ENCODE measurements at places on chromosomes 7 and 10. TPM values are rescaled to one million over a fixed set of nuclear protein-coding genes. Genes with fewer than 3 reads are reported as not detected.

The SYT15B gene
- 0.73 TPM for total RNA-seq

The PNLIPRP3 gene
- not detected for total RNA-seq

The MMP21 gene
- total RNA-seq = 0.23 TPM

The SPDYE18 gene
- 0.89 TPM for total RNA-seq

The PPP1R17 gene
- not detected for total RNA-seq

The MAT1A gene
- 0.09 TPM for total RNA-seq

The ASB10 gene
- total RNA-seq = not detected

The WDR86 gene
- total RNA-seq = 274 TPM

The PIK3CG gene
- total RNA-seq = 0.09 TPM

The KIAA1549 gene
- total RNA-seq = 34.8 TPM

The NODAL gene
- total RNA-seq = not detected

The OR2A42 gene
- total RNA-seq = 0.50 TPM

The TCERG1L gene
- 0.38 TPM for total RNA-seq

The JAKMIP3 gene
- 1.3 TPM for total RNA-seq

The KAZALD1 gene
- total RNA-seq = 15.9 TPM

The UCMA gene
- total RNA-seq = not detected

The TMEM270 gene
- not detected for total RNA-seq

The SDK1 gene
- total RNA-seq = 12.8 TPM

The H2BK1 gene
- total RNA-seq = not detected

The CACNB2 gene
- 13.0 TPM for total RNA-seq

The CUZD1 gene
- total RNA-seq = not detected

The ATOH7 gene
- 0.70 TPM for total RNA-seq

The NUDT1 gene
- total RNA-seq = 19.2 TPM

The PRTFDC1 gene
- 26.3 TPM for total RNA-seq

The CTAGE8 gene
- 6.4 TPM for total RNA-seq

The OPN1SW gene
- total RNA-seq = not detected

The ZNF212 gene
- total RNA-seq = 20.5 TPM

The IFIT1B gene
- not detected for total RNA-seq

The ANKRD7 gene
- not detected for total RNA-seq

The LLCFC1 gene
- total RNA-seq = not detected

The DPP6 gene
- total RNA-seq = 0.18 TPM

The SEMA3C gene
- total RNA-seq = 496 TPM

The NPSR1 gene
- total RNA-seq = not detected

The MYH16 gene
- not detected for total RNA-seq

The SPDYE5 gene
- 0.16 TPM for total RNA-seq

The UFSP1 gene
- 6.4 TPM for total RNA-seq

The OR2A5 gene
- not detected for total RNA-seq

The MYL10 gene
- total RNA-seq = not detected

The ASZ1 gene
- not detected for total RNA-seq

The SPDYE16 gene
- 0.34 TPM for total RNA-seq

The ERVW-1 gene
- 0.24 TPM for total RNA-seq

The LRIT1 gene
- total RNA-seq = not detected

The ACTR3C gene
- total RNA-seq = 0.47 TPM

The WNT8B gene
- total RNA-seq = 0.60 TPM

The GHITM gene
- 61.9 TPM for total RNA-seq

The CTTNBP2 gene
- 10.8 TPM for total RNA-seq

The AASS gene
- 34.2 TPM for total RNA-seq

The CYP2C8 gene
- total RNA-seq = 5.8 TPM

The CREB3L2 gene
- 80.4 TPM for total RNA-seq

The MLXIPL gene
- total RNA-seq = 1.5 TPM

The TRIM73 gene
- total RNA-seq = 17.0 TPM

The AKR1B1 gene
- 91.9 TPM for total RNA-seq

The LBX1 gene
- total RNA-seq = not detected

The PITX3 gene
- total RNA-seq = not detected

The ABCC2 gene
- 0.87 TPM for total RNA-seq

The GRM3 gene
- not detected for total RNA-seq

Data from mesothelial cell of epicardium (in vitro differentiated cells).